ENCODE measurements at places on chromosomes 3 and 15.
A peak's percentile ranks its signal among the peaks of the same experiment; 100 is the strongest.

GRCh38 chr3:119703820-119704531, 1.2 kb downstream of the CFAP91 start:
- no peak for DNase-seq

- DNase-seq: no peak
These were observed at the start of gene STX19 for GRCh38 chr3:94028093-94028837. TSS of gene STX19 (minus strand) at chr3:94028597. CDS start at chr3:94015269, 13,328 bp downstream.

DNA sequence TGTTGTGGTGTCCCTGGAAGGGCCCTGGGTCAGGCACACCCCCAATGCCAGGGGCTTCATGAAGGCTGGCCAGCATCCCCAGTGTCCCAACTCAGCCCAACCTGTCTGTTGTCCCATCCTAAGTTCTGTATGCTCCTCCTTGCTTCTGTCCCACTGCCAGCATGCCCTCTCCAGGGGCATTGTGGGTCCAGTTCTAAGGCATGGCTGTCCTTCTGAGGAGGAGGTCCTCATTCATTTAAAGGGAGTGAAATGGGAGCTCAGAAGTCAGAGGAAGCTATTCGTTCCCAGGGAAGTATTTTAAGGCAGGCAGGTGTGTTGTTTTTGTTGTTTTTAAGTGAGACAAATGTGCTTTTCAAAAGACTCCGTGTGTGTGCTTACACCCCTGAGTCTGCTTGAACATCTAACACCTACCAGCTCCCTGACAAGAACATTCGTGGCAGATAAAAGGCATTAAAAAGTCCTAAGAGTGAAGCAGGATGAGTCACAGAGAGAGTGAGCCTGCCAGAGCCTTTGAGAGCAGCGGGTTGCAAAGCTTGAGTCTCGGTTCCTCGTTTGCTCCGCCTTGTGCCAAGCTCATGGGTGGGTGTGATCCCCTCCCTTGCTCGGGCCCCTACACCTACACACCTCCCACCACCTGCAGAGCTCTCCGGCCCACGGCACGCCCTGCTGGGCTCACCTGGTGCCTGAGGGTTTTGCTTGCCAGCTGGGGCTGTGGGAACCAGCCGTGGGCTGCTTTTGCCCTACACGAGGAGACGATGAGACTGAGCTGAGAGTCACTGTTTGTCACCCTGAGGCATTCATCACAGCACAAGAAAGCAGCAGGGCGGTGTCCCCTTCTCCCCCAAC, 183.4 kb upstream of the TOPAZ1 start:
- peak; percentile 26 for DNase-seq

DNA sequence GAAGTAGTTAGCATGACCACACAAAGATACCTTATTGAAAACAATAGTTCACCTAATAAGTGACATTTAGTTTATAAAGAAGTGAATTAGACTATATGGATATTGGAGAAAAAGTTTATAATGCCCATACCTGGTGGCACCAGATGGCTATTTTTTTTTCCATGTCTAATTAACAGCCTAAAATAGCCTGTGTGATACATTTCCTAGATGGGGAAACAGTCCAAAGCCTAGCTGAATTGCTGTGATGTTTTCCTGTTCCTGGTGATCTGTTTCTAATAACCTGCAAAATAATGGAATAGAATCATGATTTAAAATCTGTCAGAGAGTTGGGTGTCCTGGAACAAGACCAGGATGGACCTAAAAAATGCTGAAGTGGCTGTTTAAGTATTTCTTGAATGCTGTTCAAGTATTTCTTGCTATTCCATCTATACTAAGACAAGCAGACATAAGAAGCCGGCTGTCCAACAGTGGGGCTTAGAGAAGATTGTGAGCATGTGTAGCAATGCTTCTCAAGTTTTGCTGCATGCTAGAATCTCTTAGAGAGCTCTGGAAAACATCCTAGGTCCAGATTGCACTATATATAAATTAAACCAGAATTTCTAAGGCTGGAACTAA, 31.3 kb downstream of the LRRC3B start:
- no peak for DNase-seq

- peak; percentile 71 for DNase-seq
These were observed 53.9 kb upstream of the MELTF start for GRCh38 chr3:197083486-197083885.

- DNase-seq: no peak
These were observed 216.6 kb downstream of the XXYLT1 start for GRCh38 chr3:195054311-195054710.

GRCh38 chr15:64619880-64620839, 155.2 kb downstream of the RBPMS2 start:
- no peak for DNase-seq

GRCh38 chr3:155013427-155013826, 66.7 kb upstream of the MME start:
- no peak for DNase-seq

DNA sequence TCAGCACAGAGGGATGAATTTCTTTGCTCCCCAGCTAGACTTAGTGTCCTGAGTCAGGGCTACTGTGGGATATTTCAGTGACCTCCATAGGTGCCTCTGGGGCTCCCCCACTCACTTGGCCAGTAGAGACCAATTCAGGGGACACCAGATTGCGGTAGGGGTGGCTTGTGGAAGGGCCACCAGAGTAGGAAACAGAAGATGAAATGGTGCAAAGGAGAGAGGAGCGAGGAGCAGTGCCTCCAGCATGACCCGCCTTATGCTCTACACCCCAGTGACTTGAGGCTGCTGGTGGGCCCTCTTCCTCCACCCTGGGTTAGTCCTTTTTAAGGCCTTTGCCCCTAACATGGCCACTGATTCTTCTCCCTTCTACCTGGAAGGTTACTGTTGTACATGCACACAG, 2.5 kb downstream of the AEN start:
- DNase-seq: no peak

GRCh38 chr15:100768501-100768931, 111.1 kb upstream of the ALDH1A3 start:
- no peak for DNase-seq

- no peak for DNase-seq
These were observed 1080.9 kb upstream of the CADM2 start for GRCh38 chr3:83877910-83878309.

DNA sequence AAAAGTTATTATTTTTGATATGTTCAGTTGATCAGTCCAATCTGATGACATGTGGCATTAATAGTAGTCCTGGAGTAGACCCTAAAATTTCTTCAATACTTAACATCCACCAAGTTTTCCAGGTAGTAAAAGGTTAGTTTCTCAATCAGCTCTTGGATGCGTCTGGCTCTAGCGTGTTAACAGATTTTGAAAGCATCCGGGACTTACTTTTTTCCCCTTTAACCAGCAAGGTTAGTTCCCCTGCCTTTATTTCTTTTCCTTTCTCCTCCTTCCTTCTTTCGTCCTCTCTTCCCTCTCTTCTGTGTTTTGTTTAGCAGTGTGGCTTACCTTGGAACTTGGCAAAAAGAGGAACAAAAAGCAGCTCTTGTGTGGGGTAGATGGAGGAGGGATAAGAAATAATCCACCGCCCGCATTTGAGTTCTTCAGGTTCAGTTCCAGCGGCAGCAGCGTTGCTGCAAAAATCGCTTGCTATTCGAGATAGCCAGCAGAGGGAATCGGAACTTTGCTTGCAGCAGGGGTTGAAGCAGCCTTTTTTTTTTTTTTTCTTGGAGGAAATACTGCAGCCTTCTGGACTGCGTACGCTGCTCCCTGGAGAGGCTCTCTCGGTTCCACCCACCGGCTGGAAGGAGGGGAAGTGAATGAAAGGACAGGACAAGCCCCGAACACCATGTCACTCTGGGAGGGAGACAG, at the start of gene RBMS3:
Gene RBMS3, plus strand, starts transcription at position 668 of the 690 bp plus-strand sequence.
- peak; percentile 70 for DNase-seq

GRCh38 chr15:85164841-85165466, 183.3 kb downstream of the PDE8A start:
- DNase-seq: no peak

DNA sequence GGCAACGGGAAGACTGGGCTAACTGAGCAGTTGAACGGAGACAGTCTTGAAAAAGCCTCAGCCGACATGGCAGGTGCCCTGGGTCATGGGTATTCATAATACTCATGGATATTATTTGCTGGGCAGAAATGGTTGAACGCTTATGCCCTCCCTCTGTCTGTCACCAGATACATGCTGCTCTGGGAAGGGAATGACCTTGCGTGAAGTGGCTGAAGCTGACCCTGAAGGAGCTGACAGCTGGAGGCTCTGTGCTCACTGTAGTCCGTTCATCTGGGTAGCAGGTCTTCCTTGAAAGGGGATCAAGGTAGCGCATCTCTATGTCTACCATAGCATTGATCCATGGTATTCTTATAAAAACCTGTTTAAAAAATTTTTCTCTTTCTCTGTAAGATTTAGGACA, 390.7 kb downstream of the PDCD6IP start:
- no peak for DNase-seq

- DNase-seq: no peak
These were observed 250.6 kb downstream of the NR1D2 start for GRCh38 chr3:24195504-24196230.

DNA sequence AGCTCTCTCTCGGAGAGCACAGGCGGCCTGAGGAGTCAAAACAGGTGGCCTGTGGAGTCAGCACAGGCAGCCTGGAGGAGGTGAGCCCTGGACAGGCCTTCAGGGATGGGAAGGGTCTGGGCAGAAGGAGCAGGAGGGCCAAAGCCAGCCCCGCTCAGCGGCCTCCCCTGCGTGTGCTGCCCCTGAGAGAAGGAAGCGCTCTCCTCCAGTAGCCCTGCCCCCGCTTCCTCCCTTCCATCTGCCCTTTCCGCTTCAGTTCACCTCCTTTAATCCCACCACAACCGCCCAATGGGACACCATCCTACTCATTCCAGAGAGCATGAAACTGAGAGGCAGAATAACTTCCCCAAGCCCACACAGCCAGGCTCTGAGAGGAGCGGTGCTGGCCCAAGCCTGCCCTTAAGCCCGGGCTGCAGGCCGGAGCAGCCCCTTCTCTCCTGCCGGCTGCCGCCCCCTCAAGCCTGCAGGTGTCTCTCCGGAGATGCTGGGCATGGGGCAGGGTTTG, 3.2 kb upstream of the NR2E3 start:
- peak; percentile 44 for DNase-seq

GRCh38 chr3:197926418-197926817, 23.6 kb upstream of the RPL35A start:
- no peak for DNase-seq

DNA sequence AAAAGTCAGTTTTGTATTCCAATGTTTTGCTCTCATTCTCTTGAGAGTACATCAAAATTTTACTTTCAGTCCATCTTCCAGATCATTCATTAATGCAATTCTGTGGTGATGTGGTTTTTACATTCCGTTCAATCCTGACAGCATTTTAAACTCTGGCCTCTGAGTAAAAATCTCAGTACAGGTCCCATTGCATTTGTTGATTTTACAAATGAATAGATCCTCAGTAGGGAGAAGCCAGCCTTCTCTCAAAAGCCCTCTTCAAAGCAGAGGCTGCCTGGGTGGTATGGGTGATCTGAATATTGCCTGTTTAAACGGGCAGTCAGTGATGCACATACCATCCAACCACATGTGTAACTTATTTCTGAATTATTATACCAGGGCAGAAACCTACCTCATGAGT, 72.5 kb upstream of the TSC22D2 start:
- no peak for DNase-seq

- no peak for DNase-seq
These were observed 14.6 kb downstream of the RAB7A start for GRCh38 chr3:128740621-128741020.

All from MV-4-11 (cell line).